NCI-H2107 (cell line): ENCODE measurements at places on chromosomes 13 and 19.

DNA sequence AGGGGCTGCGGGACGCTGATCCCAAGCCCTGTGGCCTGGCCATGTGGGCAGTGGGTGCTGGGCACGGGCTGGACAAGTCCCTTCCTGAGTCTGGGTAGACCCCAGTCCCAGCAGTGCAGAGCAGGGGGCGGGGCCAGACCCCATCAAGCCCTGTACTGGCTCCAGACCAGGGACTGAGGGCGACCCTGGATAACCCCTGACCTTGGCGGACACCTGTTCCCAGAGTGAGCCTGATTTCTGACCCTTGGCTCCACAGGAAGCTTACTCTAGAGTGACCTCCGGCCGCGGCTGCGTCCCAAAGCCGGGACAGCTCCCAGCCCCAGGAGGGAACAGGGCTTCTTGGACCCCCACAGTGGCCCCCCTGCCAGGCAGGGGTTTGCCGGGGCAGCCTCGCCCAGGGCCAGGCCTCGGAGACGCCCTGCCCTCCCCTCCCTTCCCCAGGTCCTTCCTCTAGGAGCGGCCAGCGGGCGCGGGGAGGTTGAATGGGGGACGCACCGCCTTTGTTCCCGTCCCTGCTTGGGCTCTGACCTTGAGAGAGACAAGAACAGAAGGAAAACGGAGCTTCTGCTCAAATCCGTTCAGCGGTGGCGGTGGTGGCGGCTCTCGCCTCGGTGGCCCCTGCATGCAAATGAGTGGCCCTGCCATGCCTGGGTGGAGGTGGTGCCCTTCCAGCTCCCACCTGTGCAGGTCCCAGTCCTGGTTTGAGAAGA lies 2.3 kb upstream of the EFNA2 start:
- no peak for DNase-seq

DNA sequence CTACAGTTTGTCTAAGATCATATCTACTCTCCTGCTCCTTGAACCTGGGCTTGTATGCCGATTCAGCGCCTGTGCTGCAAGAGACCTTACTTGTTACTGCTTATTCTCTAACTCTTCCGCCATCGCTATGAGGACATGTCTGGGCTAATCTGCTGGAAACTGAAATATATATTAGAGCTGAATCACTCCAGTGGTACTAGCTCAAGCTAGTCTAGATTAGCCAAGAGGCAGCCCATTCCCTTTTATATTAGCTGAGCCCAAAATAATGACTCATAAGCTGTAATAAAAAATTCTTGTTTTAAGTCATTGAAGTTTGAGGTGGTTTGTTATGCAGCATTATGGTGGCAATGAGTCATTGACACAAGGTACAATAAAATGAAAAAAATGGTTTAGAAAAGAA lies 52.8 kb downstream of the SLC6A16 start:
- no peak for DNase-seq

DNA sequence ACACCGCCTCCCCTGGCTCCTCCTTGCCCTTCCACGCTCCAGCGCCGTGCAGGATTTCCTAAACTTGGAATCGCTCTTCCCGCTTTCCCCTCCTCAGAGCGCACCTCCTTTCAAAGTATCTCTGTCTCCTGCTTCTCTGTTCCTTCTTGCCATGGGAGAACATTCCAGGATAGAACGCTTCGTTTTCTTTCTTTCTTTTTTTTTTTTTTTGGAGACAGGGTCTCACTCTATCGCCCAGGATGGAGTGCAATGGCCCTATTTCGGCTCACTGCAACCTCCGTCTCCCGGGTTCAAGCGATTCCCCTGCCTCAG lies 574 bp upstream of the XPO4 start:
- no peak for DNase-seq

- no peak for DNase-seq
Measured at GRCh38 chr13:52162279-52163101, 3.1 kb upstream of the NEK3 start.

DNA sequence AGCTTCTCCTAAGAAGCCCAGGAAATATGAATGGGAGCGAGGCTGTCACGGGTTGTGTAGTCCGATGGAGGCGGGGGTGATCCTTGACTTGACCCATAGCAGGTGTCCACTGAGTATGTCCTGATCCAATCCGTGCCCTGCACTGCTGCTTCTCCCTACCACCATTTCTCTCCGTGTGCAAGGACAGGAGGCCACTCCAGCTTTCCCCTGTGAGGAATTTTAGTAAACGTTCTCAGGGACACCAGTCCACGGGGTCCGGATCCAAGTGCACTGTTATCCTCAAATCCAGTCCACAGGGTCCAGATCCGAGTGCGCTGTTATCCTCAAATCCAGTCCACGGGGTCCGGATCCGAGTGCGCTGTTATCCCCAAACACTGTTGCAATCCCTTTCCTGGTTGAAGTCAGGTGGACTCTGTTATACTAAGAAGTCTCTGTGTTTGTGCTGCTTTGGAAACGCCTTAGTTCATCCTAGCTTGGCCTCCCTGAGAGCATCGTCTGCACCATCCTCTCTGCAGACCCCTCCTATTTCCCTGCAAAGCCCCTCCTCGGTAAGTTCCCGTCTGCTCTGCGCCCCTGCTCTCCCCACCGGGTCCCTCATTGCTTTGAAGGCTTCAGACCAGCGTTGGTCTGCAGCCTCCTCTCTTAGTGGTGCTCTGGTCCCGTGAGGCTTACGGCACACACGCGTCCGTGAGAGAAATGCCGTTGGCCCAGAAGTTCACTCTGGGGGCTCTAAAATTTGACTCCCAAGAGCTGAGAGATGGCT lies 303.5 kb downstream of the TEX29 start:
- DNase-seq, result no peak

GRCh38 chr19:49338691-49339300 lies 3.6 kb downstream of the CD37 start:
- no peak for DNase-seq

DNA sequence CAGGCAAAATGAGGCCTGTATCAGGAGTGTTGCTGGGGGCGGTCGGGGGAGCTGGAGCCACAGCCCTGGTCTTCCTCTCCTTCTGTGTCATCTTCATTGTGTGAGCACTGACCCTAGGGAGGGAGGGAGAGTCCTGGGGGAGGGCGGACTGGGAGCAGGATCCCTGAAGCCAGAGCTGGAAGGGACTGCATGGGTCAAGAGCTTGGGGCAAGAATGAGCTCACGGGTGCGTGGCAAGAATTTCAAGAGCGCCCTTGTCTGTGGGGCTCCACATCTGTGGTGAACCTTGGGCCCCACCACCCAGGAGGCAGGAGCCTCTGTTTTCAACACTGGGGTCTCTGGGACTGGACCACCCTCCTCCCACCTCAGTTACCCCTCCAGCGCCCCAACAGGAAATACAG lies 4.7 kb downstream of the SIGLEC7 start:
- DNase-seq, result no peak

DNA sequence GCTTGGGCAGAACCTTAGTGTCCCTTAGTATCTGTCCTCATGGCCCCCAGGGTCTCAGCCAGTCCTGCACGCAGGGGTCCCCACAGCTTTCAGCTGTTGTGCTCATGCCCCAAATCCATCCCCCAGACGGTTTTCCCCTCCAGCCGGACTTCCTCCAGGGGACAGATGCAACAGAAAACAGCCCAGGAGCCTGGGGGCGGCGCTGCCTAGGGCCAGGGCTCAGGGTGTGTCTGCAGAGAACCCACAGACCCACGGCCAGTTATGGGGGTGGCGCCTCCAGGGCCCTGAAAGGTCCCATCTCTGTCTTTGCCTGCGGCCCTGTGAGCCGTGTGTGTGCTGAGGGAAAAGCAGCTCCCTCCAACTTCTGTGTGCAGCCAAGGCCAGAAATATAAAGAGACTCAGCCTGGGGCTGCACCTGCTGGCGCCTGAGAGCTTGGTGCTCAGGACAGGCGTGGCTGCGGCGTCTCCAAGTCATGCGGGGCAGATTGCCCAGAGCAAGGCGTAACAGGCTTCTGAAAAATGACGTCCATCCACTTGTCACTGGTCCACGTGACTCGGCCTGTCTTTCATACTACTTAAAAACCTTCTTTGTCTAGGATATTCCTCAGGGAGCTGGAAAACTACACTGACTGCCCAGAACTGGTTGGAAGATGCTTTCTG lies 22.1 kb upstream of the F7 start:
- peak; percentile 65 for DNase-seq
